Stimulated activated CD4-positive, alpha-beta T cell treated with anti-CD3 and anti-CD28 coated beads, Interleukin-4, amount 100 ng/mL, for 48 hours (primary cell): ENCODE measurements at places on chromosomes 13 and 19.
A peak's percentile ranks its signal among the peaks of the same experiment; 100 is the strongest.

- peak; percentile 9 for DNase-seq
Measured at GRCh38 chr13:50915565-50915964, 6.0 kb downstream of the RNASEH2B start.

DNA sequence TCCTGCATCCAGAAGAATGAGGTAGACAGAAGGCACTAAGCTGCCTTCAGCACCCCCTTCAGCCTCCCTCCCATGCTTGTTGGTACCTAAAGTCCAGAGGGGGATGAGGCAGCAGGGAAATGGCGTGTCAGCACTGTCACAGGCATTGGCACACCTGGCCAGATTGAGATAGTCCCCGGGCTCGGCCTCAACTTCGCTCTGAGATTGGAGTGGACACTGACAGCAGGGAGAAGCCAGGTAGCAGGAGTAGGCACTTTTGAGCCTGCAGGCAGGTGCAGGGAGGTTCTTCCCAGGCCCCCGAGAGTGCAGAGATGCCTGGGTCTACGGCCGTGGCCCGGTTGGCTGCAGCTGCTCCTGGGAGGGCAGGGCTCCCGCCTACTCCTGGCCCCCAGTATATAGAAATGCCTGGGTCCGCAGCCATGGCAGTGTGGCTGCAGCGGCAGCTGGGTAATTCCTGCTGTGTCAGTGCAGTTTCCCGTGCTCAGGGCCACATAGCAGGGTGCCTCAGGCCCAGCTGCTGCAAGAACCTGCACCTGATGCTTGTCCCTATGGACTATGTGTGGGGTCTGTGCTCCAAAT, 160.3 kb downstream of the SLITRK6 start:
- DNase-seq, result no peak

- no peak for DNase-seq
Measured at GRCh38 chr13:105502193-105502592, 1033.3 kb downstream of the EFNB2 start.

- no peak for DNase-seq
Measured at GRCh38 chr13:58151452-58151851, 519.9 kb downstream of the PCDH17 start.

DNA sequence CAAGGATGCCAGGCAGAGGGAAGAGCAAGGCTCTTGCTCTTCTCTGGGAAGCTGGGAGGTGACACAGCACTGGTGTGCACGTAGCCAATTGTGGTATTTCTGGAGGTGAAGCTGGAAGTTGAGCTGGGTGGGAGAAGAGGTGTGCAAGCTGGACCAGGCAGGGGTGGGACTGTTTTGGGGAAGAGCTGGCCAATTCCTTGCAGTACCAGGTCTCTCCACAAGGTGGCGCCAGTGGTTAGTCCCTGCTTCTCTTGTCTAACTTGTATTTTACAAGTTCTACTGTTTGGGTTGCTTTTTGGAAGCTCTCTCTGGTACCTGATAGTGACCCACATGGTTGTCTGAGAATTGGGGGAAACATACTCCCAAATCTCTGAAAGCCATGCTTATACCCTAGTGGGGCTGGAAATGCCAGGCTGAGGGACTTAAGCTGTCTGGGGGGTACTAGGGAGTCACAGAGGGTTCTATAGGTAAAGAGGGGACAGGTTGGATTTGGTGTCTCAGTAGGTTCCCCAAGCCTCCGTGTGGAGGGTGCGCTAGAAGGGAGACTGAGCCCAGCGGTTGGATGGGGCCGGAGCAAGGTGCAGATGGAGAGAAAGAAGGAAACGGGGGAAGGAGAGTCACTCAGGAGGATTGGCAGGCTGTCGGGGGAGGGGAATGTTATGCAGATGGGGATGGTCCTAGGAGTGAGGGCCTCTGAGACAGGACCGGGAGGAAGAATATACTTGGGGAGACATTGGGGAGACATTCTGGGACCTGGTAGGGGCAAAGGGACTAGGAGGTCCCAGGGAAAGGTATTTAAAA, 3.0 kb downstream of the HPN start:
- peak; percentile 47 for DNase-seq

DNA sequence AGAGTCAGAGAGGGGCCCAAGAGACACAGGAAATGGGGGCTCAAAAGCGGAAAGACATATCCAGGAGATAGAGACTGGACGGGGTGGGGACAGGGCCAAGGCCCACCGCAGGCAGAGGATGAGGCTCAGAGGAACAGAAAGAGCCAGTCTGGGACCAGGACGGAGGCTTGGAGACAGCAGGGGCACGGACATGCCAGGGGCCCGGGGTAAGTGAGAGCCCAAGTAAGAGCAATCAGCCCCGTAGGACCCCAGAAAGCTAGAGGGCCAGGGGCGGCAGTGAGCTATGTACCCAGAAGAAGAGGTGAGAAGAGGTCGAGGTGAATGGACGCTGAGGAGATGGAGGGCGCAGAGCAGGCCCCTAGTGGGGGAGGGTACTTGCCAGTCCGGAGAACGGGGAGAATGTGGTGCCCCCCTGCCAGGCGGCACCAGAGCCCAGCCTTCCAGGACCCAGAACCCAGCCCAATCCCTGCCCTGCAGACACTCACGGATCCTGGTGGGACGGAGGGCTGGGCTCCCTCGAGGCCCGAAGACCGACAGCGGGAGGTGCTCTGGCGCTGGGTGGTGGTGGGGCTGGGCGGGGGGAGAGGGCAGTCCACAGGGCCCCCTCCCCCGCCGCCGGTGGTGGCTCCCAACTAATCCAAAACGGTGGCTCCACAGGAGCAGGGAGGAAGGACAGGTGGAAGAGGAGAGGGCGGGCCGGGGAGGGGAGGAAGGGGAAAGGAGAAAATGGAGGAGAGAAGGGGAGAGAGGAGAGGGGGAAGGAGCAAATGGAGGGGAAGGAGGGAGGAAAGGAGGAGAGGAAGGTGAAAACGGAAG, 1.0 kb downstream of the GRIK5 start:
- DNase-seq, result no peak

DNA sequence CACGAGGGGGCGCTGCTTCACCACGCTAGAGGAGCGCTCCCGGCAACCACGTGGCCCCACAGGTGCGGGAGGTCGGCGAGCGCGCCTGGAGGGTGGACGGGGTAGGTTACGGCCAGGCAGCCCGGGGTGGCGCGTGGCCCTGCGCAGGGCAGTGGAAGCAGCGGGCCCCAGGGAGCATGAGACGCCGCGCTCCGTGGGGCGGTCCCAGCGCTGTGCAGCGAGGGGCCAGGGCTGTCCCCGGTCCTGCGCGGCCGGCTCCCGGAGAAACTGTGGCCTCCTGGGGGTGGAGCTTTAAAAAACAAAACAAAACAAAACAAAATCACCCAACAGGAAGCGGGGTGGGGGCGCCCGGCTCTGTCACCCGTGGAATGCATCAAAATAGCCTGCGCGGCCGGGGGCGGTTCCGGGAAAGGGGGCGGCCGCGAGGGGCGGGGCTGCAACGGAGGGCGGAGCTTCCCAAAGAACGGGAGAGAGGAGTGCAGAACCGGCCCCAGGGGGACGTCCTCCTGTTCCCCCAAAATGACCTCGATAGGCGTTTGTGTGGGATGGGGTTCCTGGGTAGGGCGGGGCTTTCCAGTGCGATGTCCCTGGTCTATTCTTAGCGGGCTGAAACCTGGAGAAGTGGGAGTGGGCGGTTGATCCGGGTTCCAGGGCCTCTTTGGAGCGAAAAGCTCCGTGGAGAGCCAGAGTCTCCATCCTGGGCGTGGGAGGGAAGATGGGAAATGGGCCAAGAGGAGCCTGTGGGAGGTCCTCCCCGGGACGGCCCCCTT, 27.3 kb downstream of the NUMBL start:
- peak; percentile 95 for DNase-seq

- DNase-seq, result no peak
Measured at GRCh38 chr13:113963376-113963775, 10.5 kb downstream of the C13orf46 start.

DNA sequence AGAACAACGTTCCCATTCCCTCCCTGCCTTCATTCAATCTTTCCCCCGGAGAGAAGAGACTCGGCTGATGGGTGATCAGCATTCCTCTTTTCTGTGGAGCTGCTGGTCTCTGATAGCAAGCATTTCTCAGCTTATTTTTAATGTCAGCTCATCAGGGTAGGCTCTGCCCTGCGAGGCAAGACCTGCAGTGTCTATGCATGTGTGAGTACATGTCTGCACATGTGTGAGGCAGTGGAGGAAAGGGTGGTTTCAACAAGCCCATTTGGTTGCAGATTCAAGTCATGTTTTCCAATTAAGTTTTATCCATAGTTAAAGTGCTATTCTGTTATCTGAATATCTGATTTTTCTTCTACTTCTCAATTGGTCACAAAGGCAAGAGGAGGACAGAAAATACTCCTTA, 19.5 kb downstream of the SLC10A2 start:
- no peak for DNase-seq

DNA sequence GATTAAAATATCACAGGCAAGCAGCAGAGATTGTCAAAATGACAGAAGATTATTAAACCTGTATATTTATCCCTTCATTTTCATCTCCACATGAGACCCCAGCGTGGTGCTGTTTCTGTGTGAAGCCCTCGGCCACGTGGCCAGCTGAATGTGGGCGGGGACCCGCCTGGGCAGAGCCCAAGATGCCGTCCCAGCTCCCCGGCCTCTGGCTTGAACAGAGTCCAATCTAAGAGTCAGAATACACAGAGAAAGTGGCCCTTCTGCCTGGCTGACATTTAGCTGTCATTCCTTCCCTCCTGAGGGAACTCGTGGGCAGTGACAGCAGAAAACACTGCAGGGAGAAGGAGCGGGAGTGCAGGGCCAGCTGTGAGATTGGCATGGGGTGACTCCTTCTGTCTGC, 34.9 kb upstream of the UQCRFS1 start:
- DNase-seq, result no peak

DNA sequence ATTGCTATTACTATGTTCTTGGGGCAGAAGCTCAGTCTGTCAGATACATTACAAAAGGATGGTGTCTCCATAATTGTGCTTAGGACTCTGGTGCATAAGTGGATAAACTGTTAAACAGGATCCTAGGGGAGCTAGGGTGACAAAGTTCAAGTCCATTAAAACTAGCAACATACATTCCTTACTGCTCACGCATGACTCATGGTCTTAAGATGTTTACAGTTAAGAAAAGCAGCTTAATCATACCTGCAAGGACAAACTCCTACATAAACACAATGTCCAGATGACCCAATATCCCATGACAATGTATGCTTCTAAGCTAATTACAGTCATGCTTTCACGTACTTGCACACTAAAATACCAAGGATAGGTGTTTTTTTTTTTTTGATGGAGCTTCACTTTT, 3.5 kb upstream of the ZNF701 start:
- DNase-seq, result no peak

DNA sequence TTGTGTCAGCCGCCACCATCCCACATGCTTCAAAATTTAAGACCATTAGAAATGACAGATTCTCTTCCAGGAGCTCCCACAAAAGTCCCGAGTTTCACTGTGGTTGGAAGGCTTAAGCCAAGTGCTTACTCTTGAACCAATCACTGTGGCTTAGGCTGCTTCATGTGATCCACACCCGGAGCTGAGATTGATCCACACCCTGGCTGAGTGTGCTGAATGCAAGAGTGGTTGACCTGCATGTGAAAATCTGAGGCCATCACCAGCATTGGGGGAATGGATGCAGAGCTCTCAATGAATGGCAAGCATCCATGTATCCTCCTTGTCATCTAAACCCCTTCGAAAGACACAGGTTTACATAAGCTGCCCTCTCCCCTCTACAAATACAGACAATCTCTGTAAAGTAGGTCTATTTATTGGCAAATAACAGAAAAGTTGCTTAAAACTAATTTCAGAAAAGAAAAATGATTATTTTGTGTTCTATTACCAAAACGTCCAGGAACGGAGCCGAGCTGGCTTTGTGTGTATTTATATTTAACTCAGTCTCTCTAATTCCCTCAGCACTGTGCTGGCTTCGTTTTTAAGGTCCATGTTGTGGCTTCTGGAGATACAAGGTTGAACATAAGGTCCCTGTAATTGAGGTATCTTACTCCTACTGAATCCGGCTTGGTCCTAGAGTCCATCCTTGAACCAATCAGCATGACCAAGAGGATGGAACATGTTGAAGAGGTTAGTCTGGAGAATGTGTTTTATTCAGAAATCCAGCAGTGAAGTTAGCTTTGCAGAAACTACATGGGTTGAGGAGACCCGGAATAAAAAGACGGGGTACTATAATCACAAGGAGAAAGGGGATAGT, 332.4 kb downstream of the LIG4 start:
- no peak for DNase-seq

- no peak for DNase-seq
Measured at GRCh38 chr19:11483366-11484111, 2.7 kb upstream of the ELAVL3 start.

GRCh38 chr13:94109715-94110374, 369.6 kb downstream of the DCT start:
- DNase-seq, result no peak

DNA sequence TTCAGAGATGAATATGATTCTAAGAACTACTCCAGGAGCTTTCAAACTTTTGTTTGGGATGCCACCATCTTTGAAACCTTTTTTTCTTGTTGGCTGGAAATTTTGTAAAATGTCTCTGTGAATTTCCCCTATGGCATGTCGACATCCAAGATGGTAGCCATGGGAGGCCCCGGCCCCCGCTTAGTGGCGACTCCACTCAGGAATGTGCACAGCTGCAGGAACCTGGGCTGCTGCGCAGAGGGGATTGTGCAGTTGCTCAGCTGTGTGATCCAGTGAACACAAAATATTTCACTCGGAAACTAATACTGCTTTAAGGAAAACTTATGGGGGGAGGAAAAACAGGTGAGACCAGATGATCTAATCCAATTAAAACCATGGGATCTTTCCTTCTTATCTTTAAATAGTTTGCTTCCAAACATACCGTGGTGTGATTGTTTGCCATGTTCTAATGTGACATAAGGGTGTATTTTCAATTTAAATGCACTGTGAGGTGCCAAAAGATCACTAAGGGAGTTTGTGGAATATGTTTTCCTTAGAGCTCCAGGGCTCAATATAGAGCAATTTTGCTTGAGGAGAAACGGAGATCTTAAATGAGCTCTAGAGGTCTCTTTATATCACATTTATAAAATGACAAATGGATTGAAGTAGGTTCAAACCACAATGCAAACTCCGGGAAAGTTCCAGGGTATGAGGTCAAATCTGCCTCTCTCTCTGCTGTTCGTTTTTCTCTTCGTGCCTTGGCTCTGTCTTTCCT, 497.7 kb downstream of the FGF9 start:
- no peak for DNase-seq
